Activated T-helper 2 cell treated with anti-CD3 and anti-CD28 coated beads, Interferon-gamma antibody, Interleukin-2, Interleukin-4, amounts not matched to agents 10 μg/mL and 5 μg/mL and 100 μg/mL, durations not matched to agents 14 hours and 24 hours and 36 hours (primary cell): ENCODE measurements at places on chromosomes 1 and 21.

DNA sequence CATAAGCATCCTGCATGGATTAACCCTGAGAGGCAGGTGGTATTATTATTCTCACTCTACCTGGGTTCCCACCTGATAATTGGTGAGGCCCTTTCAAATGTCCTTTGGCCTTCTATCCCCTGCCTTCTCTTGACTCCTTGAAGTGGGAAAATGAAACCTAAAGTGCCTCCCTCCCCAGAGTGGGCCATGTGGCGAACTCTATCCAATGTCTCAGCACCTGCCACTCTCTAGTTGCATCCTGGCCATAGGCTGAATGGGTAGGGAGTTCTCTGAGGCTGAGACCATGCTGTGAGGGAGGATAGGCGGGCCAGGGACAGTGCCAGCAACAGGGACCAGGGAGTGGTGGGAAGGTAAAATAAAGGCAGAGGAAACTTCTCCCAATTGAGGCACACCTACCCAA is 35.3 kb downstream of the ELF3 start:
- H3K4me3 ChIP-seq, result no peak overlapping the region
- H3K36me3 ChIP-seq, result no peaks in the 10 kb centered on the region
- no peak for DNase-seq
- H3K4me1 ChIP-seq, result no peaks in the 10 kb centered on the region

DNA sequence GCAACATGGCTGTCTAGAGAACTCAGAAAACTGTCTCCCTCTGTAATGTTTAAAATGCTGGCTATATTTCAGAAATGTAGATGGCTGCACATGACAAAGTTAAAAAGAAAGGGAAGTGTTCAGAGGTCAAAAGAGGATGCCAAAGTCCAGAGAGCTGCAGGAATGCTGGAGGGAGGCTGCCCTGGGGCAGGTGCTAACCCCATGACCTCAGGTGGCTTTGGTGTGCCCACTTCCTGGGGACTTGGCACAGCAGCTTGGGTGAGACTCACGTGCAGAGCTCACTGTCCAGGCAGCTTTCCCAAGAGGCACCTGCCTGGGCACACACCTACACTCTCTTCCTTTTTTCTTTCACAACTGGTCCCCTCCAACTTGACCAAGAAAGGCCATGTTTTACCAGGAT is 256.4 kb downstream of the KCNJ6 start:
- H3K4me1 ChIP-seq, result no peaks in the 10 kb centered on the region
- H3K27me3 ChIP-seq, result peaks cover 2% of the 10 kb centered on the region
- H3K36me3 ChIP-seq, result no peaks in the 10 kb centered on the region

GRCh38 chr1:24383381-24383940 is 30.1 kb downstream of the STPG1 start:
- no peak for DNase-seq
- H3K36me3 ChIP-seq, result peaks cover 5% of the 10 kb centered on the region
- H3K4me3 ChIP-seq, result no peak overlapping the region
- H3K4me1 ChIP-seq, result peaks cover 26% of the 10 kb centered on the region
- no peak overlapping the region for H3K27ac ChIP-seq

DNA sequence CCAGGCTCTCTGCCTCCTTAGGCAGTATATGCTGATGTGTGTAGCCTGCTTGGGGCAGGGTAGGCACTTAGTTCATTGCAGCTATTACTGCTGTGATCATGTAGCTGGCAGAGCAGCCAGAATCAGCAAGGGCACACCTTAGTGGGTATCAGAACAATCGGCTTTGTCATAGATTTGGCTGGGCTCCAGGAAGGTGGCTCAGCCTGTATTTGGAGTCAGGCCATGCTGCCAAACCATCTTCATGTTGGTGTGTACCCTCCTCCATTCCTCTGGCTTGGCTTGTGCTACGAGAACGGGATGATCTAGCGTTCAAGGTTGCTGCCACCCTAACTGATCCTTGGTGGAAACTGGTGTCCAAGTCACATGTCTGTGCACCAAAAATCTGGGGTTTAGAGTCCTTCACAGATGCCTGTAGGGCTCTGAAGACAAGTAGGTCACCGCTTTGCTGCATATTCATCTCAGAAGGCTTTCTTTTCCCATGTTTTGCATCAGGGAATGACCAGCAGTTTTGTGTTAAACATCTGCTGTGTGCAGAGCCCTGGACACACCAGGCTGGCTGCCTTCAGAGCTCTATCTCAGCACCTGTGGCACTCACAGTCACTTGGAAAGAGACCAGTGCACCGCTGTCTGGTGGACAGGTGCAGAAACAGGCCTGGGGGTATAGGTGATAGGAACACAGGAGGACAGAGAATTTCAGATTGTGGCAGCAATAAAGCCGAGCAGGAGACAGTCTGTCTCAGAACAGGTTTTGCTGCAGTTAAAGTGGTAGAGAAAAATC is 23.7 kb downstream of the VANGL1 start:
- no peaks in the 10 kb centered on the region for H3K27me3 ChIP-seq
- H3K36me3 ChIP-seq, result peaks cover 52% of the 10 kb centered on the region
- H3K4me1 ChIP-seq, result peaks cover 15% of the 10 kb centered on the region
- no peak overlapping the region for H3K27ac ChIP-seq
- no peak for DNase-seq

DNA sequence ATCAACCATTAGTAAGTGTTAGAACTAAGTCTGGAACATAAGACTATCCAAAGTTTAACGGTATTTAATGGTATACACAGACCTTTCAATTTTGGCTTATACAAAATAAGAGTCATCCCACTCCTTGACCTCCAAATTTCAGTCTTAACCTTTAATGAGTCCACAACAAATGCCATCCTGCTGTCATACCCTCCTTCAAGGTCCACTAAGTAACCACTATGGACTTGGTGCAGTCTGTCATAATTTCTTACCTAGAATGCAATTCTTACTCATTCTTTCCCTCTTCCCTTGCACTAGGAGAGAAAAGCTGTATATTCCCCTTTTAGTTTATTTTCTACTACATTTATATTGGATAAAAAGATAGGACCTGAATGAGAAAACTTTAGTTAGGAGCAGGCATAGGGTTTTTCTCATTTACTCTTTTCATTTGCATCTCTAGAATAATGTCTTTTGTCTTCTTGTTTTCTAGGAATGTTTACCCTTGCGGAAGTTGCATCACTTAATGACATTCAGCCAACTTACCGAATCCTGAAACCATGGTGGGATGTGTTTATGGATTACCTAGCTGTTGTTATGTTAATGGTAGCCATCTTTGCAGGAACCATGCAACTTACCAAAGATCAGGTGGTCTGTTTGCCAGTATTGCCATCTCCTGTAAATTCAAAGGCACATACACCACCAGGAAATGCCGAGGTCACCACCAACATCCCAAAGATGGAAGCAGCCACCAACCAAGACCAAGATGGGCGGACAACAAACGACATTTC is 62.1 kb upstream of the ZNF326 start:
- peaks cover 8% of the 10 kb centered on the region for H3K4me1 ChIP-seq
- H3K27ac ChIP-seq, result no peak overlapping the region
- no peak for DNase-seq
- peaks cover 45% of the 10 kb centered on the region for H3K36me3 ChIP-seq
- H3K27me3 ChIP-seq, result no peaks in the 10 kb centered on the region

- no peaks in the 10 kb centered on the region for H3K27me3 ChIP-seq
- peaks cover 3% of the 10 kb centered on the region for H3K4me1 ChIP-seq
- H3K36me3 ChIP-seq, result peaks cover 79% of the 10 kb centered on the region
Observed at GRCh38 chr21:41451753-41452676, 26.0 kb downstream of the MX1 start.
